ENCODE measurements at places on chromosomes 1 and 21. TPM values are rescaled to one million over a fixed set of nuclear protein-coding genes. Genes with fewer than 3 reads are reported as not detected.

GRCh38 chr1:32337855-32338636 lies 2.0 kb upstream of the MARCKSL1 start:
- no peak for DNase-seq

Gene PPIAL4G
- total RNA-seq: not detected

GRCh38 chr1:72526926-72527325 lies 244.6 kb upstream of the NEGR1 start:
- DNase-seq: no peak

DNA sequence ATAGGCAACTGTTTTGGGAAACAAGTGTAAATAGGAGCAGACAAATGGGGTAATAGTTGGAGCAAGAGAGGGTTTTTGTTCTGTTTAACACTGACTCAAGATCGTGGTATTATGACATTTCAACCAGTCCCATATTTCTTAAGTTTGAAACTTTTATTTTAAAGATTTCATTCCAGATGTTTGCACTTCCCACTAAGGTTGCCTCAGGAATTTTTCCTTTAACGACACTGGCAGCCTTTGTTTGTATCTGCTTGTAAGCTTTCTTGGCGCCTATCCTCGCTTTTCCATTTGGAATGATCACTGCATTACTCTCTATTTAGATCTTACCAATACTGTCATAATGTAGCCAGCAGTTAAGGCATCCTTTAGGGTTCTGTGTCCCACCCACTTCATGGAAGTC lies 67.7 kb downstream of the ALG6 start:
- no peak for DNase-seq

DNA sequence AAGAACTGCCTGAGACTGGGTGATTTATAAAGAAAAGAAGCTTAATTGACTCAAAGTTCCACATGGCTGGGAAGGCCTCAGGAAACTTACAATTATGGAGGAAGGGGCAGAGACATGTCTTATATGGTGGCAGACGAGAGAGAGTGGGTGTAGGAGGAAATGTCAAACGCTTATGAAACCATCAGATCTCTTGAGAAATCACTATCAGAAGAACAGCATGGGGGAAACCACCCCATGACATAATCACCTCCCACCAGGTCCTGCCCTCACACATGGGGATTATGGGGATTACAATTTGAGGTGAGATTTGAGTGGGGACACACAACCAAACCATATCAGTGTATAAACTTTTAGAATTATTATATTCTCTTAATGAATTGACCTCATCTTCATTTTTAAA lies 335.9 kb upstream of the DPYD start:
- DNase-seq: no peak

Gene SMG5
- total RNA-seq: 87.7 TPM

DNA sequence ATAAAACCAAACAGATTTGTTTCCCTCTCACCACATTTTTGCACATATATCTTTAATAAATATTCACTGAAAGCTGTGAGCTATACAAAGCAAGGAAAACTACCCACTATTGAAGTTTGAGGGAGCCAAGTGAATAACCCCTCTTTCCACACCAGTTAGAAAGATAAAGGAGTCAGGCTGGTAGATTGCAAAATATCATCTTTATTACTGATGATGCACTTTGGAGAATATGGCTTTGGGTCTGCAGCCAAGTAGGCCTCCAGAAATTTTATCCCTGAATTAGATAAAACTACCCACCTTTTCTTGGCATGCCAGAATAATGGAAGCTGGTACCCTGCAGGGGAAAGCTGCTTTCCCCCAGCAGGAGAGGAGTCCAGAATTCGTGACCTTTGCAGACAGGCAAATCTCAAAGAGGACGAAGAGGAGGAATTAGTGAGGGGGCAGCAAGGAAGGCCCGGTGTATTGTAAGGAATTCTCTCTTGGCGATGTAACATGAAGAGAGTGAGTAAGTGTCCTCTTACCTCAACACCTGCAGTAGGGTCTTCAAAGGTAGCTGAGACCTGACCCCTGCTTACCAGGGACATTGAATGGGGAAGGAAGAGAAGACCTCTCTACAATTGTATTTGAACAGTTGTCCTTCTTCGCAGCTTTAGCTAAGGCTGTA lies 84.7 kb downstream of the LRRC8D start:
- DNase-seq: no peak

Gene RAB3B
- 34.1 TPM for total RNA-seq

Gene TSPEAR
- 2.9 TPM for total RNA-seq

Gene PPIH
- 69.3 TPM for total RNA-seq

Gene SPATA21
- 0.07 TPM for total RNA-seq

DNA sequence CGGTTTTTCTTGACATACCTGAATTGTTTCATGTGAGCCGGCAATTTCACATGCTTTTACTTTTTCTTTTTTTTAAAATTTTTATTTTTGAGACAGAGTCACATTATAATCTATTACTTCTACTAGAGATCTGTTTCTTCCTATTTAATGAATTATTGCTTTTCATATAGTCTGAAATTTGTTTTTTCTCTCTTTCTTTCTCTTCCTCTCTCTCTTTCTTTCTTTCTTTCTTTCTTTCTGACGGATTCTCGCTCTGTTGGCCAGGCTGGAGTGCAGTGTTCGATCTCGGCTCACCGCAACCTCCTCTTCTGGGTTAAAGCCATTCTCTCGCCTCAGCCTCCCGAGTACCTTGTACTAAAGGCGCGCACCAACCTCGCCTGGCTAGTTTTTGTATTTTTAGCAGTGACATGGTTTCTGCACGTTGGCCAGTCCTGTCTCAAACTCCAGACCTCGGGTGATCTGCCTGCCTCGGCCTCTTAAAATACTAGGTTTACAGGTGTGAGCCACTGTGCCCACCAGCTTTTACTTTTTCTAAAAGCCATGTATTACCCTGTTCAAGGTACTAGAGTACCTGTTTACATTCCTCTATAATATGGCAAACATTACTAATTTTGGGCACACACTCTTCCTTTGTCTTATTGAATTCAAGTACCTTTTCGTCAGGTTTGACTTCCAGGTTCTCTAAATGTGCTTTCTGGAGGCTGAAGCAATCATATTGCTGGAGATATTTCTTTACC lies 86.5 kb upstream of the RHOU start:
- DNase-seq: no peak

DNA sequence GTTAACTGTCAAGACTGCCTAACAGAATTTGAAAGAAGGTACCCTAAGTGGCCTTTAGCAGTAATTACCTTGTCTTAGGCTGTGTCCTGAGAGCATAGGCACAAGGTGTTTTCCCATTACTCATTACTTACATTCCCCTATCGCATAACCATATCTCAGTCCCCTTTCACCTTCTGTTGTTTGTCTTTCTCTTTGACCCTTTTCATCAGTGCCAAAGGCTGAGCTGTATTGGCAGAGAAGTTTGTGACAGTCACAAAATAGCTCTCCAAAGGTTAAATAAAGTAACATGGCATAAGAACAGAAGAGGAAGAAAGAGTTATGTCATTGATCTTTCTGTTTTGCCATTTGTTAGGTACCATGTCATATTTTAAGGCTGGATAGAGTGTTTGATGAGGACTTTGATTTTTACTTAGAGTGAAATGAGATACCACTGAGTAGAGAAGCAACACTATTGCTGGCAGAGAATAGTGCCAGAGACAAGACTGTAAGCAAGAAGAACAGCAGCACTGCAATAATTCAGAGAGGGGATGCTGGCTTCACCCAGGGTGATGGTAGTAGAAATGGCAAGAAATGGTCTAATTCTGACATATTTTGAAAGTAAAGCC lies 497.8 kb downstream of the TTLL7 start:
- DNase-seq: no peak

GRCh38 chr1:37393173-37394120 lies 80.9 kb upstream of the ZC3H12A start:
- DNase-seq: no peak

Gene OVAAL
- total RNA-seq: not detected

Gene KIF21B
- total RNA-seq: 19.4 TPM

DNA sequence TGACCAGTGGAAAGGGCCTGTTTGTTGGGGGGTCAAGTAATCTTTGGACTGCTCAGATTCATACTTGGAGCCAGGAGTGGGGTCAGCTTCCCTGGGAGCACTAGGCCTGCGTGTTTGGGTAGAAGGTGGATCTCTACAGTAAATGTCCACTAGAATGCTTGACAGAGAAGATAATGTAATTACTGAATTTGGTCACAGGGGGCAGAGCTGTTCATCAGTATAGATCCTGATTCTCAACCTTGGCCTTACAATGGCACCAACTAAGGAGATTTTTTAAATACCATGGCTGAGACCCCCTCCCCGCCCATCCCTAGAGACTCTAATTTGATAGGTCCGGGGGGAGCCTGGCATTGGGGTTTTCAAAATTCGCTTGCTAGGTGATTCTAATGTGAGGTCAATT lies 217.5 kb upstream of the PLXNA2 start:
- no peak for DNase-seq

GRCh38 chr1:162390396-162391185 lies 9.1 kb downstream of the C1orf226 start:
- no peak for DNase-seq

- DNase-seq: no peak
Observed at GRCh38 chr1:217881607-217882332, 250.6 kb downstream of the SPATA17 start.

DNA sequence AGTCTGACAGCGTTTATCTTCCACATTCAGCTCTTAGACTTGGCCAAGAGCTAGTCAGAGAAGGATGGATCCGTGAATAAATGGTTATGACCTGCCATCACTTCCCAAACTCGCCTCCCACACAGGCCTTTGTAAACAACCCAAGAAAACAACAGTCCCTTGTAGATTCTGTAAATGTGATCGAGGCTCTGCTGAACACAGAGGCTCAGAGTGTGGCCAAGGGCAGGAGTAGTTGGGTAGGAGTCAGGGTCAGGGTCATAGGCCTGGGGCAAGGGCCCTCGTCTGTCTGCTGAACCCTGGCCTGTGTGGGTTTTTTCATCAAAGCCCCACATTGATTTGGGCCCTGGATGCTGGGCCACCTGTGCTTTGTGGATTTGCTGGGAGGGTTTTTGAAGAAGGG lies 32.7 kb downstream of the NCMAP start:
- DNase-seq: no peak

DNA sequence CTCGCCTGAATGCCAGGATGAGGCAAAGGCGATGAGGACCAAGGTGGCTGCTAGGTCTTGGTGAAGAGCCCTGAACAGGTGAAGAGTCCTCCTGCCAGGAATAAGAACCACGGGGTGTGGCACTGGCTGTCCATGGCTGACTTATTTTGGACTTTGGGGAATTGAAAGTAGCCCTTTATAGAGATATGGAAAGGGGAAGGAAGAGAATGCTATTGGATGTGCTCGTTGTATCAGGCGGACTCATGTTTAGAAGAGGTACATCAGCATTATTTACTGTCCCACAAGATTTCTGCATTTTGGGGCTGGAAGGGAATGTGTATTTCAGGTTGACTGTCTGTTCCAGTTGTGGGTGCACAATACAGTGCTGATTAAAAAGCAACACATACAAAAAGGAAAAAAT lies 465.8 kb downstream of the DSCAM start:
- DNase-seq: no peak

Gene PRAMEF15
- total RNA-seq: not detected

DNA sequence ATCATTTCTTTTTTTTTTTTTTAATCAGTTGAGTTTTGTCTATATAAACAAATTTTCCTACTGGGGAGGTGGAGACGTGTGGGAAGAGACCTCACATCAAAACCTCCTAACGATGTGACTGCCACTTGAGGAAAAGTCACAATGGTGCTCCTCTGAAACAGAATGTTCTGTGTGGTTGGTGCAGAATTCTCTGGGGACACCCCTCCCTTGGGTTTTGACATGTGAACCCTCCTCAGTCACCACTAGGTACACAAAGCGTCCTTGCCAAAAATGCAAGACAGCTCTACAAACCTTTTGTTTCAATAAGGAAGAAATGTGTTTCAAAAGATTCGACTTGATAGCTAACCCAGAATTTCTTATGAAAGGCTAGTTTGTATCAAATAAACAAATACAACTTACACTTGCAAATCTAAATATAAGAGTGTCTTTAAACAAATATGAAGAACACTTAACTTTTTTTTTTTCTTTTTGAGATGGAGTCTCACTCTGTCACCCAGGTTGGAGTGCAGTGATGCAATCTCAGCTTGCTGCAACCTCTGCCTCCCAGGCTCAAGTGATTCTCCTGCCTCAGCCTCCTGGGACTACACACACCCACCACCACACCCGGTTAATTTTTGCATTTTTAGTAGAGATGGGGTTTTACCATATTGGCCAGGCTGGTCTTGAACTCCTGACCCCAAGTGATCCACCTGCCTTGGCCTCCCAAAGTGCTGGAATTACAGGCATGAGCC lies 9.3 kb downstream of the SLC25A24 start:
- no peak for DNase-seq

Gene OR2T33
- not detected for total RNA-seq

- DNase-seq: no peak
Observed at GRCh38 chr1:17187051-17187450, 17.9 kb upstream of the PADI1 start.

DNA sequence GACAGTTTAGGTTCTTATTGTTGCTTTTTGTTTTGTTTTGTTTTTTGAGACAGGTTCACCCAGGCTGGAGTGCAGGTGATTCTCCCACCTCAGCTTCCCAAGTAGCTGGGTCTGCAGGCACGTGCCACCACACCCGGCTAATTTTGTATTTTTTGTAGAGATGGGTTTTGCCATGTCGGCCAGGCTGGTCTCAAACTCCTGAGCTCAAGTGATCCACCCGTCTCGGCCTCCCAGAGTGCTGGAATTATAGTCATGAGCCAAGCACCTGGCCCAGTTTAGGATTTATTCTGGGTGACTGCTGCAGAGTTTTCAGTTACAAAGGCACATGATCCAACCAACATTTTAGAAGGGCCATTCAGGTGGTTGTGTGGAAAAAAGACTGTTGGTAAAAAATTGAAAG lies 102.0 kb downstream of the SPAG17 start:
- DNase-seq: no peak

Gene HTR1D
- total RNA-seq: 7.9 TPM

- DNase-seq: no peak
Observed at GRCh38 chr1:25952841-25953401, 44.9 kb downstream of the PAFAH2 start.

Gene PRKAA2
- total RNA-seq: 8.1 TPM

Gene CHODL
- 1.2 TPM for total RNA-seq

Gene SORT1
- 50.2 TPM for total RNA-seq

DNA sequence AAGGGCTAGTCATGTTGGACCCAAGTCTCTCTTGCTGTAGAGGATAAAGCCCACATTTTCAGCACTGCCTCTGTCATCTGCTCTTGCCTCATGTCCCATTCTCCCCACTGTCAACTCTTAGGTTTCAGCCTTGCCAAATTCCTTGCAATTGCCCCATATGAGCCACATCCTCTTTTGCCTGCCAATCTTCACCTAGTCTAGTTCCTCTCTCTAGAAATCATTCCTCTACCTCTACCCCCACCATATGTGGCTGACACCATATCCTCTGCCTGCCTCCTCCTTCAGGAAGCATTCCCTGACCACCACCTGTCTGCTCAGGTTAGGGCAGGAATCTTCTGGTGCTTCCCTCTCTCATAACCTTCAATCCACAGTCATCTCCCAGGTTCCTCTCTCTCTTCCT lies 38.2 kb downstream of the SLC9A1 start:
- DNase-seq: no peak

Gene LCE2C
- total RNA-seq: not detected

- no peak for DNase-seq
Observed at GRCh38 chr1:89364954-89365550, 1.2 kb downstream of the GBP6 start.

Gene SLC1A7
- total RNA-seq: 0.07 TPM

GRCh38 chr1:88680911-88681622 lies 3.0 kb upstream of the PKN2 start:
- no peak for DNase-seq

Gene CFHR3
- total RNA-seq: 0.27 TPM

All from WTC11 (cell line).